ENCODE measurements at places on chromosomes 16 and 17. TPM values are rescaled to one million over a fixed set of nuclear protein-coding genes. Genes with fewer than 3 reads are reported as not detected.

Gene ADAP2
- total RNA-seq = 8.0 TPM

Gene NHLRC4
- not detected for total RNA-seq

Gene TSPAN10
- not detected for total RNA-seq

Gene IRX5
- total RNA-seq = 1.8 TPM

DNA sequence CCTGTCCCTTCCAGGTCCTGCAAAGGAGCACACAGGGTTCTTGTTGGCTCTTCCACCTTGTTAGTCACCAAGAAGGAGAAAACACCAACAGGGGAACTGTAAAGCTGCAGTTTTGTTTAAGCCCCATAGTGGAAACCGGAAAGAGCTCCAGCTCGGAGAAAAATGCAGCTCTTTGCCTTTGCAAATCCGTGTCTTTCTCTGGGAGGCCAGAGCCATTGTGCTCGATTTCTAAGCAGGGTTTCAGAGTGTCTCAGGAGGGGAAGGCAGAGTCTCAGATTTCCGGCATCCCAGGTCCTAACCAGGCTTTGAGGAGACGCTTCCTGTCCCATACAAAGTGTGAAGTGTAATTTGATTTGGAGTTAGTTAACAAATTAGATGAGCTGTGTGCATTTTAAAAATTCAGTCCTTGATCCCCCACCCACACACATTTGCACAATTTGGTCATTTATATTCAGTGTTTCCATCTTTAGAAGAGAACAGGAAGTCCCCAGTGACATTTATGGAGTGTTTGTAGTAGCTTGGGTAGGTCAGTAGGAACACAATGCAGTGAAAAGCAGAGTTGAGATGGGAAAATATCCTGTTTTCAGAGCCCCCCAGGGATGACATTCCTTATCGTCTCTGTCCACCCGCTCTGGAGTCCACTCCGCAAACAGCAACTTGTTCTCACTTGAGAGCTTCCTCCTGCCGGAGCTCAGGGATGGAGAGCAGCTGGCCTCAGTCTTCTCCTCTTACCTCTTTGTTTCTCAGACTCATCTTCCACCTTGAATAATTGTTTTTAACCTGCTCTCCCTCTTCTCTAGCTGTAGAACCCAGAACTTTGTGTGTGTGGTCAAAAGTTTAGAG lies 331.9 kb downstream of the SEC14L1 start:
- no peaks in the 10 kb centered on the region for H3K27me3 ChIP-seq
- H3K27ac ChIP-seq = peak overlapping the region; percentile 84

GRCh38 chr16:72210555-72210954 lies 38.6 kb upstream of the PMFBP1 start:
- H3K4me1 ChIP-seq = no peaks in the 10 kb centered on the region
- H3K36me3 ChIP-seq = no peaks in the 10 kb centered on the region
- no peak overlapping the region for H3K27ac ChIP-seq
- no peak for DNase-seq
- no peaks in the 10 kb centered on the region for H3K27me3 ChIP-seq
- no peak overlapping the region for H3K4me3 ChIP-seq

DNA sequence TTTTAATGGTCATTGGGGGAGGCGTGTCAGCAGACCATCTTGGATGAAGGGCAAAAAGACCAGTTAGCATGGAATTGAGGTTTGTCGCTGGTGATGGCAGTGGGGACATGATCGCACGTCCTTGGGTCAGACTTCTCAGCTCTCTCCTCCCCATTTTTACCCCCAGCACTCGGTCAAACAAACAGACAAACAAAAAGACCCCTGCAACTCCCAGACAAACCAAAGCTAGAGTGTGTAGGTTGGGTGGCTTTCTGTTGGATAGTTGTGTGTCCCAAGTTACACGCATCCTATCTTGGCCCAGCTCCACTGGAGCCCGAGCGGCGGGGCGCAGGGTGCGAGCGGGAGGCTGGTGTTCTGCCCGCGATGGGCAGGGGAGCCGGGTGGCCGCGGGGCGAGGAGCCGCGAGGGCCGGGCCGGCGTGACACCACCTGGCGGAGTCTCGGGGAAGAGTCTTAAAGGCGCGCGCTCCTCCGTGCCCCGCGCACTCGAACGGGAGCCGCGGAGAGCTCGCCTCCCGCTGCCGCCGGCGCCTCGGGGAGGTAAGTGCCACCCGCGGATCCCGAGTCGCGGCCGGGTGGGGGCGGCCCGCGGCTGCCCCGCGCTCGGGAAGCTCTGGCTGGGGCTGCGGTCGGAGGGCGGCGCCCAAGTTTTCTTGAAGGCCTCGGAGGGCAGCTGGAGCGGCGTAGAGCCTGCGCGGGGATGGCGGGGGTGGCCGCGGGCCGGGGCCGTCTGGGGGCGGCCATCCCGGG lies 18.5 kb upstream of the NTN1 start:
- H3K4me1 ChIP-seq = peaks cover 38% of the 10 kb centered on the region
- H3K27me3 ChIP-seq = peaks cover 42% of the 10 kb centered on the region
- peak; percentile 72 for DNase-seq
- H3K36me3 ChIP-seq = no peaks in the 10 kb centered on the region
- peak overlapping the region; percentile 63 for H3K4me3 ChIP-seq

GRCh38 chr17:5077781-5078105 lies 524 bp upstream of the ZFP3 start:
- H3K4me1 ChIP-seq = peaks cover 21% of the 10 kb centered on the region
- peaks cover 17% of the 10 kb centered on the region for H3K36me3 ChIP-seq
- H3K4me3 ChIP-seq = peak overlapping the region; percentile 82

DNA sequence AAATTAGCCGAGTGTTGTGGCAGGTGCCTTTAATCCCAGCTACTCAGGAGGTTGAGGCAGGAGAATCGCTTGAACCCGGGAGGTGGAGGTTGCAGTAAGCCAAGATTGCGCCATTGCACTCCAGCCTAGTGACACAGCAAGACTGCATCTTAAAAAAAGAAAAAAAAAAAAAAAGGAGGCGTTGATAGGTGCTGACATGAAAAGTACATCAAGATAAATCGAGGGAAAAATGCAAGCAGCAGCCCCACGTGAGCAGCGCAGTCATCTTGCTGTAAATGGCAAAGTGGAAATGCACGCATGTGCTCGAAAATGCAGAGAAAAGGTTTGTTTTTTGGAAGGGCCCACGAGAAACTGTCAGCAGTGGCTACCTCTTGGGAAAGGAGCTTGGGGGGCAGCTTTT lies 20.9 kb downstream of the MXRA7 start:
- DNase-seq = no peak
- H3K4me3 ChIP-seq = no peak overlapping the region
- H3K27me3 ChIP-seq = no peaks in the 10 kb centered on the region
- peaks cover 74% of the 10 kb centered on the region for H3K4me1 ChIP-seq
- H3K27ac ChIP-seq = no peak overlapping the region

DNA sequence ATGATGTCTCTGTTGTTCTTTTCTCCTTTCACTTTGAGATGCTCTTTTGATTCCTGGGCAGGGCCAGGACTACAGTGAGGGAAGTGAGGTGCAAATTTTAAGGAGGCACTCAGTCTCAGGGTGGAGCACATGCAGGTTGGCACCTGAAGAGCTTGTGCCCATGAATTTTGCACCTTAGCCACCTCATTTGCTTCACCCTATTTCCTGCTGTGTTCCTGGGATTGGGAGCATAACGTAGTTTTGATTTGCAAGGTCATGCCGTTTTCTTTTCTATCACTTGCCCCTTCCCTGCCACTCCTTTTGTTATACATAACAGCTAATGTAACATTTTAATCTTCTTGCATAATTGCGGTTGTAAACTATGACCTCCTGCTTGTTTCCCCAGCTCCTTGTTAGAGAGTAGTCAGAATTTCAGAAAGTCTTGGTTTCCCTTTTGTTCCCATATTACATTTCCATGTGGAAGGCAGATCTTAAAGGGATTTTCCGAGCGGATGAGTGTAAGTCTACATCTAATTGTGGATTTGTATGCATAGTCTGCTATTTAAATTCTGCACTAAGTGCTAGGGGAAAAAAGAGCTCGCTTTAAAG lies 9.8 kb downstream of the PMFBP1 start:
- H3K36me3 ChIP-seq = no peaks in the 10 kb centered on the region
- H3K4me1 ChIP-seq = no peaks in the 10 kb centered on the region
- H3K27me3 ChIP-seq = no peaks in the 10 kb centered on the region
- H3K27ac ChIP-seq = no peak overlapping the region
- peak; percentile 31 for DNase-seq

GRCh38 chr17:78146881-78147280 lies 696 bp downstream of the C17orf99 start:
- H3K4me1 ChIP-seq = peaks cover 31% of the 10 kb centered on the region
- peak overlapping the region; percentile 75 for H3K27ac ChIP-seq
- no peaks in the 10 kb centered on the region for H3K27me3 ChIP-seq
- no peaks in the 10 kb centered on the region for H3K36me3 ChIP-seq
- DNase-seq = no peak
- no peak overlapping the region for H3K4me3 ChIP-seq

DNA sequence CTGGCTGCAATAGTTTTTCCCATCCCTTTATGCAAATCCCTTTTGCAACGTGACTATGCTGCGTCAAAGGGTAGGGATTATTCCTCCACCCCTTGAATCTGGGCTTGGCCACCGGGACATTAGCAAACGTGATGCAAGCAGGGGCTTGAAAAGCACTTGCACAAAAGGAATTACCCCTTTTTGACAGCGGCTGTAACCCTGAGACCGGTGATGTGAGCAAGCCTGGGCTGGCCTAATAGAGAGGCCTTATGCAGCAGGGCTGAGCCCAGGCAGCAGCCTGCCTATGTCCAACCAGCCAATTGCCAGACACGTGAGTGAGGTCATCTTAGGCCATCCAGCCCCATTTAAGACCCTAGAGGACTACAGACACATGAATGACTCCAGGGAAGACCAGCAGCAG lies 30.4 kb upstream of the PAFAH1B1 start:
- H3K4me1 ChIP-seq = no peaks in the 10 kb centered on the region
- no peaks in the 10 kb centered on the region for H3K27me3 ChIP-seq
- H3K4me3 ChIP-seq = no peak overlapping the region
- H3K36me3 ChIP-seq = no peaks in the 10 kb centered on the region
- DNase-seq = no peak

- H3K27me3 ChIP-seq = no peaks in the 10 kb centered on the region
- H3K27ac ChIP-seq = peak overlapping the region; percentile 76
- peaks cover 75% of the 10 kb centered on the region for H3K4me1 ChIP-seq
- DNase-seq = no peak
- H3K4me3 ChIP-seq = no peak overlapping the region
These were observed 82.1 kb downstream of the GAS7 start for GRCh38 chr17:10116267-10116666.

DNA sequence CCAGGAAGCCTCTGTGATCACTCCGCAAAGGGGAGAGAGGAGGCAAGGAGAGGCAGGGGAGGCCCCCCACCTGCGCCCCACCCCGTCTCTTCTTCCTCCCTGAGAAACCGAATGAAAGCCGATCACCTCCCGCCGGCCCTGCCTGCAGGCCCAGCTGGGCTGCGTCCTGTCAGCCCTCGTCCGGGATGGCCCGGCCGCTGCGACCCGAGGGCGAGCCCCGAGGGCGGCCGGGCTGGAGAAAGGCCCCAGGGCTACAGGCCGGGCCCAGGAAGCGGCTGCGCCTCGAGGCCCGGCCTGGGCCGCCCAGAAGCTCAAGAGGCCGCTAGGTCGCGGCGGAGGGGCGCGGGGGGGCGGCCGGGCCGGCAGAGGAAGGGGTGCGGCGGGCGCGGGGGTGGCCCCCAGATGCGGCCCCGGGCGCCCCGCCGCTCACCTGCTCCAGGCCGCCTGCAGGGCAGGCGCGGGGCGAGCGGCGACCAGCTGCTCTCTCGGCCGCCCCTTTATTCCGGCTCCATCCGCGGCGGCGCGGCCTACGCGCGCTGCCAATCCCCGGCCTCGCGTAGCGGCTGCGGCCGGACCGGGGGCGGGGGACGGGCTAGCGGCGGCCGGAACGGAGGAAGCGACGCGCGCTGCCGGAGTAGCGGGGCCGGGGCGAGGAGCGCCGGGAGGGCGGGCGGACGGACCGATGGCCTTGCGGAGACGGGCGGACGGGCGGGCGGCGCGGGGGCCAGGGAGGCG lies at the start of gene ZNF319:
ZNF319 (minus strand) TSS at position 702 of the 735 bp plus-strand sequence. CDS start 2,407 bp downstream, outside the sequence.
- H3K4me3 ChIP-seq = peak within 1 kb of the TSS; percentile 84
- no peaks in the 10 kb centered on the region for H3K27me3 ChIP-seq
- DNase-seq = no peak

DNA sequence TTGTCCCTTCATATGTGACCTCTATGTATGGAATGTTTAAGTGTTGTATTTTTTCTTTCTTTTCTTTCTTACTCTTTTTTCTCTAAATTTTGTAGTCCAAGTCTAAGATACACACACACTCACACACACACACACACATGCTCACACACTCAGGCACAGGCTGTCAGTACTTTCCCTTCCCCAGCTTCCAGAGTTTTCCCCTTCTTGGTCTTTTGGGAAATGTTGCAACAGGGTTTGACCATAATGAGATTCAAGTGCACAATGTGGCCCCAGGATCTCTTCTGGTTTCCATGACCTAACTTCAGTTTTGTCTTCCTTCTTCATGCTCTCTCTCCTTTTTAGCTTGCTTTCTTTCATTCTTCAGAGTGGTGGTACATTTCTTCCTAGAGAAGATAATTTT lies 289.8 kb upstream of the FOXF1 start:
- no peaks in the 10 kb centered on the region for H3K36me3 ChIP-seq
- H3K4me3 ChIP-seq = no peak overlapping the region
- no peaks in the 10 kb centered on the region for H3K4me1 ChIP-seq
- peak; percentile 3 for DNase-seq

GRCh38 chr16:12323007-12323758 lies 346.6 kb downstream of the SNX29 start:
- H3K4me3 ChIP-seq = no peak overlapping the region
- no peak for DNase-seq
- no peaks in the 10 kb centered on the region for H3K27me3 ChIP-seq
- no peaks in the 10 kb centered on the region for H3K36me3 ChIP-seq
- no peak overlapping the region for H3K27ac ChIP-seq

GRCh38 chr17:73447319-73447718 lies 135.5 kb upstream of the CDC42EP4 start:
- no peak for DNase-seq
- H3K27me3 ChIP-seq = no peaks in the 10 kb centered on the region
- H3K36me3 ChIP-seq = no peaks in the 10 kb centered on the region
- no peak overlapping the region for H3K27ac ChIP-seq
- H3K4me1 ChIP-seq = no peaks in the 10 kb centered on the region

DNA sequence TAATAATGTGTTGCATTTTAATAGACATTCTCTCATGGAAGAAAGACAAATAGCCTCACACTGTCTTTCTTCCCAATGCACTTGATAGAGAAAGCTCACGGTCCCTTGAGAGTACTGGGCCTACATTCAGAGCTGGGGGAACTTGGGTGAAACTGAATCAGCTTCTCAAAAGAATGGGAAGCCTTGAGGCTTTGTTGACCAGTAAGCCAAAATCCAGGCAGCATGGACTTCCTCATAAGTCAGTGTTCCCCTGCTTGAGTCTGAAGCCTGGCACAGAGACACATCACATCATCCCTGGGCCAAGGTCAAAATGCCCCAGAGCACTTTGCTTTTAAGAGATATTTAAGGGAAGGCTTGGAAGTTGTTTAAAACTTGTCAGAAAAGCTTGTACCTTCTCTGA lies 302.2 kb upstream of the SALL1 start:
- H3K4me3 ChIP-seq = no peak overlapping the region
- DNase-seq = no peak
- peaks cover 3% of the 10 kb centered on the region for H3K27me3 ChIP-seq
